Gastroesophageal sphincter (tissue), 4 donors: ENCODE measurements at places on chromosomes 12 and 14. TPM values are rescaled to one million over a fixed set of nuclear protein-coding genes. Genes with fewer than 3 reads are reported as not detected.
A peak's percentile ranks its signal among the peaks of the same experiment; 100 is the strongest.

Gene P2RX7
- total RNA-seq: 2.0 TPM

Gene LPAR5
- total RNA-seq: 0.81 TPM

Gene PSEN1
- 46.7 TPM for total RNA-seq

Gene ITGB7
- total RNA-seq: 5.8 TPM

Gene HDAC7
- total RNA-seq: 56.0 TPM

Gene KLRC3
- total RNA-seq: not detected

DNA sequence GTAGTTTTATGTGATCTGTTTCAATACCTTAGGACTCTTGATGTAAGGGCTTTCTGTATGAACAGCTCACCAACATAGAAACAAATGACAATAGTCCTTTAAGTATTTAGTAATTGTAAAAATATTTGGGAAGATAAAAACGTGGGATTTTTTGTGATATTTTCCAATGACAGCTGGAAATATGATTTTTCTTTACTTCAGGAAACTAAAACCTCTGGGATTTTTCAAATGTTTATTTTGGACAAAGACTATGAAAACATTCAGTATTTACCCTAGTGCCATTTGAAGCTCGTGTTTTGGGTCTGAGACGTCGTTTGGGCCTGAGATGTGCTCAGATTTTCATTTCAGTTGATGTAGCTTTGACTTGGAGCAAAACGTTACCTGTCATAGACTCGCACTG, 240.0 kb downstream of the BMP4 start:
- ATAC-seq: no peak

- ATAC-seq: no peak
These were observed 2.4 kb downstream of the LGR5 start for GRCh38 chr12:71441836-71442566.

- no peak for ATAC-seq
These were observed 390.1 kb upstream of the PDE3A start for GRCh38 chr12:19978193-19978592.

- ATAC-seq: peak; percentile 29
These were observed 230.1 kb downstream of the FOXN3 start for GRCh38 chr14:89186856-89187376.

DNA sequence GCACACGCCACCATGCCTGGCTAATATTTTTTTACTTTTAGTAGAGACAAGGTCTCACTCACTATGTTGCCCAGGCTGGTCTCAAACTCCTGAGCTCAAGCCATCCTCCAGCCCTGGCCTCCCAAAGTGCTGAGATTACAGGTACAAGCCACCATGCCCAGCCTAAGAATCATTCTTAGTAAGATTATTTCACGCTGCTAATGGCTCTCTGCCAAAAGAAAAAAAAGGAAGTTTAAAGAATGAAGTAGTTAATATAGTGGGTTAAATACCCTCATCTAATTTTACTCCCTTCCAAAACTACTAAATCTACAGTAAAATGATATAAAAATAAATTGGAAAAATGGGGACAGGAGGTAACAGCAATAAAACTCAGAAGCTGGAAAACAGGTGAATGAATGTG, 2.6 kb downstream of the ETFRF1 start:
- no peak for ATAC-seq

- ATAC-seq: no peak
These were observed 108.8 kb upstream of the ARHGAP5 start for GRCh38 chr14:31968107-31968810.

- peak; percentile 48 for ATAC-seq
These were observed 80.3 kb upstream of the GNG2 start for GRCh38 chr14:51780006-51780692.

- ATAC-seq: no peak
These were observed 26.1 kb upstream of the GZMB start for GRCh38 chr14:24659916-24660570.

DNA sequence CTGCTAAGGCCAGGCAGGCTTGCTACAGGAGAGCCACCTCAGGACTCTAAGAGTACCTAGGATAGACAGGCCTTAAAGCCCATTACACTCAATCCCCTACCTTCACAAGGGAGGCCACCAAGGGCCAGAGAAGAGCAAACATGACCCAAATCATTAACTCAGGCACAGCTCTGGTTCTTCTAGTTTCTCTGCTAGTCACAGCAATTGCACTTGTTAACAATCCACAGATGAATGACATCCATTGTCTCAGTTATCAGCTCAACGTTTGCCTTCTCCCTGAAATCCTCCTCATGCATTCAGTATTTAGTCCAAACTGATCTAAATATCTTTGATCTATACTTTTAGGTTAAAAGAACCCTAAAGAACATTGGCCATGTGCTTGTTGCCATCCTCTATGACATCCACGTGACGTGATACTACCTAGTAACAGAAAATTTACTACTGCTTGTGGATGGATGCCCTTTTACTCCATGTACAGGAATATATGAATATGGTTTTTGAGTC, 164.5 kb downstream of the STXBP6 start:
- ATAC-seq: no peak

- no peak for ATAC-seq
These were observed 94.7 kb downstream of the TMTC2 start for GRCh38 chr12:82781309-82781997.

- no peak for ATAC-seq
These were observed at the start of gene DIO2 for GRCh38 chr14:80211153-80212022. TSS of gene DIO2 (minus strand) at chr14:80211504. CDS start at chr14:80211472, 32 bp downstream.

GRCh38 chr12:117742721-117743120, 226.1 kb downstream of the KSR2 start:
- no peak for ATAC-seq

GRCh38 chr14:71121711-71122110, 214.5 kb downstream of the PCNX1 start:
- ATAC-seq: no peak

- ATAC-seq: no peak
These were observed 1.9 kb upstream of the PRMT8 start for GRCh38 chr12:3489057-3489456.

DNA sequence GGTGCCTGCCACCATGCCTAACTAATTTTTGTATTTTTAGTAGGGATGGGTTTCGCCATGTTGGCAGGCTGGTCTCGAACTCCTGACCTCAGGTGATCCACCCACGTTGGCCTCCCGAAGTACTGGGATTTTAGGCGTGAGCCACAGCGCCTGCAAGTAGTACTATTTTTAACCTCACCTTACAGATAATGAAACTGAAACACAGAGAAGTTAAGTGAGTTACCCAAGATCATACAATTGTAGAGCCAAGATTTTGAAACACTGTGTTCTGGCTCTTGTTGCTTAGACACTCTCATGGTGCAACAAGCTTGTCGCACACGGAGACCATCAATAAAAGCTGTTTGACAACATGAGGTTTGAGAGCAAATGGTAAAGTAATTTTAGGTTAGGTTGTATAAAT, 159.1 kb upstream of the LMNTD1 start:
- no peak for ATAC-seq

- ATAC-seq: no peak
These were observed 9.9 kb downstream of the TBK1 start for GRCh38 chr12:64461634-64462414.

- ATAC-seq: no peak
These were observed 115.8 kb downstream of the DAD1 start for GRCh38 chr14:22472935-22473854.

- ATAC-seq: no peak
These were observed 8.1 kb upstream of the RNF34 start for GRCh38 chr12:121391619-121392324.

DNA sequence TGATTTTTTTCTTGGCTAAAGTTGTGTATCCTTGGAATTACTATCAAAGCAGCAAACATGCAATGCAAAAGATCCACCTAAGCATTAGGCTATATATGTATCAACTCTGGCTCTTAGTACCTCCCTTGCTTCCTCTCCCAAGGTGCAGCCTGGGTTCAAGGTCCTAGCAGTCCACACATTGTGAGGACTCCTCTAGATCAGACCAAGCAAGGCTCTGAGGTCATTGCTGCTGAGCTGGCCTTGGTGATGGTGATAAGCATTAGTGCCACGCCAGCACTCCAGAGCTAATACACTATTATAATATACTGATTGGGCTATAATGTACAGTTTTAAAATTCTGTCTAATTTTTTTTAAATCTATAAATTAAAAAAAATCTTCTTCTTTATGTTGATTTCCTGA, 196.9 kb upstream of the BTG1 start:
- ATAC-seq: no peak

GRCh38 chr14:26887847-26888246, 290.0 kb upstream of the NOVA1 start:
- ATAC-seq: peak; percentile 93

- no peak for ATAC-seq
These were observed 125.8 kb upstream of the AVPR1A start for GRCh38 chr12:63276537-63277365.

DNA sequence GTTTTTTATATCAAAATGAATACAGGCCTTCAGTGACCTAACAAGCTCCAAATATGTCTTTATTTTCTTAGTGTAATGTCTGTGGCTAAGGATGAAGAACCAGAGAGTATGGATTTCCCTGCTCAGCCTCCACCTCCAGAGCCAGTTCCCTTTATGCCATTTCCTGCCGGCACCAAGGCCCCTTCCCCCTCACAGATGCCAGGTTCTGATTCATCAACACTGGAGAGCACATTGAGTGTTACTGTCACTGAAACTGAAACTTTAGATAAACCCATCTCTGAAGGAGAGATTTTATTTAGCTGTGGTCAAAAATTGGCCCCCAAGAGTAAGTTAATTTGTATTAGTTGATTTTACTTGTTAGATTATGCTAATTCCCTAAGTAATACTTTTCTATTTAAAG, 61.0 kb downstream of the KIAA0586 start:
- ATAC-seq: no peak

GRCh38 chr14:49420201-49420600, 166.0 kb downstream of the RPS29 start:
- no peak for ATAC-seq

GRCh38 chr12:100375038-100375735, 18.3 kb downstream of the SLC17A8 start:
- peak; percentile 84 for ATAC-seq

DNA sequence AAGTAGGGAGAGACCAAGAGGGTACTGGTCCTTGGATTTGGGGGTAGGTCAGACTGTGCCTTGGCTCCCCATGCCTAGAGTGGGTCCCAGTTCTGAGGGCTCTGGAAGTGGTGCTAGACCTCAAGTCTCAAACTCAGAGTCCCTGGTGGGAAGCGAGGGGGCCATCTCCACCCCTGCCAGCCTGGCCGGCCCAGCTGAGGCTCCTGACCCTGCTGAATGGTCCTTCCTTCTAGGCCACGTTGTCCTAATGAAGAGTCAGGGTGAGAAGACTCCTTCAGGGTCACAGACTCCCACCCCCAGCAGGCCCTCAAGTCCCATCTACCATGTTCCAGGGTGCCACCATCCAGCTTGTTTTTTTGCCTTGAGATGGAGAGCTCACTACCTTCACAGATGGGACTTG, 12.9 kb downstream of the SERPINA6 start:
- ATAC-seq: no peak

GRCh38 chr12:58732894-58733293, 187.4 kb downstream of the LRIG3 start:
- ATAC-seq: no peak

DNA sequence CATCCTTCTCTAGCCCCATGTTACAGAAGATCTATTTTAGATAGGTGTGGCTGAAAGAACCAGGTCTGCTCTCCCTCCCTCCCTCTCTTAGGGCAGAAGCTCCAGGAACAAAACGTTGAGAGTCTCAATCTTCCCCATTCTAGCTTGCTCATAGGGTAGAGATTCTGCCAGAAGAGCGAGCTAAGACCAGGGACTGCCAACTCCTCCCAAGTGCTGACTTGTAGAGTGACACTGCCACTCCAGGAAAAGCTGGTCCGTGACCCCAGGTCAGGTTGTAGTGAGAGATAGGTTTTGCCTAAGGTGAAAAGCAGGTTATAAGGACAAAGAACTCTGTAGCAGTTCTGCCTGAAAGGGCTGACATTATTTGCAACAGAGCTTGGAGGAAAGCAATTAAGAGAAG, 73.4 kb downstream of the INSM2 start:
- ATAC-seq: no peak

- ATAC-seq: no peak
These were observed 15.7 kb downstream of the DDX55 start for GRCh38 chr12:123617580-123617979.

DNA sequence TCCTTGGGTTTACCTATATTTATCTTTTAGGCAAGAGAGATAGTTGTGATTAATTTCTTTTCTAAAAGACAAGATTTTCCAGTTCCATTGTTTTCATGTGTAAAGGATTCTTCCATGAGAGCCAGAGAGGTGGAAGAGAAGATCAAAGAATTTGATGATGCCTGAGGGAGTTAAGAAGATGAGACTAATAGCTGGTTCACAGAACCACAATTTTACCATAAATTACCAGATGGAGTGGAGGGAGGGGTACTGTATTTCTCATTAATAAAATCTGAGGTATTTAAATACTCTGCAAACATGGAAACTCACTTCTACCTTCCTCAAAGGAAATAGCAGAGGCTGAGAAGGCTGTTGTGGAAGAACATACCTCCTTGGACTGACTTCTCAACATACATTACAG, 34.6 kb downstream of the ALKBH1 start:
- no peak for ATAC-seq

DNA sequence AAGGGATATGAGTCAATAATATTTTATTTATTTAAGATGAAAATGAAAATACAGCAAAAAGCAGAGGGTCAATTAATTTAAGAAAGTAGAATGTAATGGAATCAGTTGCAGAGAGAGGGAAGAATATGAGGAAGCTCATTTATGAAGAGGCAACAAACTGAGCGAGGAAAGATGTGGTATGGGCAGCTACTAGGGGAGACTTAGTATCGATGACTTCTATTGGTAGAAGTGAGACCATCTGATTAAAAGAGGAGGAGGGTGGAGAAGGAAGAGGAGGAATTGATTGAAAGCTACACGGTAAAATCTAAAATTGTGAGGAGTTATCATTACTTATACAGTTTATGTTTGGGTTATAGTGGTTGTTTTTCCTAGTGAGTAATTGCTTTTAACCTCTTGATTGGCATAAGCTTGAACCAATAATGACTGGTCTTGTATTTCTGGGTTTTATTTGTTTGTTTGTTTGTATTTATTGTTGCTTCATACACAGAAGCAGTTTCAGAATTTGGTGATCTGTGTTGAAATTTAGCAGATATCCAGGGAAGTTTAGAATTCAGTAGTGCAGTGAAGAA, 121.0 kb downstream of the LRRIQ1 start:
- no peak for ATAC-seq

- no peak for ATAC-seq
These were observed 41.7 kb upstream of the NID2 start for GRCh38 chr14:52110441-52111086.

- ATAC-seq: no peak
These were observed 1.5 kb downstream of the EML5 start for GRCh38 chr14:88791252-88791621.

DNA sequence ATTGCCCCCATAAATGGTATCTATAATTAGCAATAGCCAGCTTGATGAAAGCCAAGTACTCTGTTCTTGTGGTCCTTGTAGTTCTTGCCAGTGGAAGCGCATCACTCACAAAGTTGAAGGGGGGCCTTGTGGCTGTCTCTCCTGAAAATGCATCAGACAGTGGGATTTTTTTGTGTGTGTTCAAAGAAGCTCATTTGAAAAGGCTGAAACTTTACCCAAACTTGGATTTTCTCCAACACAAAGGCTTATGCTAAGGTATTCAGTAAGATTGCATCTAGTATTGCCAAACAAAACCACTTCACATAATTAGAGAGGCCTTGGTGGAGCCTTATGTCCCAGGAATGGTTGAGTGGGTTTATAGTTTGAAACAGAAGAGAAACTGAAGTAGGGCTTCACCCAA, 216.7 kb upstream of the TMTC1 start:
- no peak for ATAC-seq
